ENCODE measurements at places on chromosomes 7 and 10.
A peak's percentile ranks its signal among the peaks of the same experiment; 100 is the strongest.

- no peak for DNase-seq
Observed at GRCh38 chr10:78320506-78320905, 286.8 kb downstream of the RPS24 start.

DNA sequence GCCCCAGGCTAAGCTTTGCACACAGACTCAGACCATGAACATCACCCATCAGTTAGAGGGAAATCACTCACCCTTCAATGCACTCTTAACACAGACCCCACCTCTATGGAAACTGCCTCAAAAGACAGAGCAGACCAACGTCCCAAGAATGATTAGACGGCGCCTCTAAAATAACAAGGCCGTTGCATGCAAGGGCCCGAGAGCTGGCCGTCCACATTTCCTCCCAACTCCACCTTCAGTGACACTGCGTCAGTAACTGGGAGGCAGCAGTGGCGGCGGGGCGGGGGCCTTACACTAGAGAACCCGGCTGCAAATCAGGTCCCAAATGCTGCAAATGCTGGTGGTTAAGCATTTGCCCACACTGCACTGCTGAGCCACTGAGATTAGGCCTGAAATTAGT is 115.0 kb downstream of the PTPRN2 start:
- no peak for DNase-seq

GRCh38 chr7:22393913-22394729 is 37.2 kb upstream of the RAPGEF5 start:
- no peak for DNase-seq

DNA sequence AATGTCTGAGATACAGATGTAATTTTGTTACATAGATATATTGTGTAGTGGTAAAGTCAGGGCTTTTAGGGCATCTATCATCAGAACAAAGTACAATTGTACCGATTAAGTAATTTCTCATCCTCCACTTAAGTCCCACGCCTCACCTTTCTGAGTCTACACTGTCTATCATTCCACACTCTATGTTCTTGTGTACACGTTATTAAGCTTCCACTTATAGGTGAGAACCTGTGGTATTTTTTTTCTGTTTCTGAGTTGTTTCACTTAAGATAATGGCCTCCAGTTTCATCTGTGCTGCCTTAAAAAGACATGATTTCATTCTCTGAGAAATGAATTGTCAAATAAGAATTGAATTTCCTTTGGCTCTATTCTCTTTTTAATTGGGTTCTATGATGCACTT is 15.5 kb upstream of the OSBPL3 start:
- DNase-seq, result no peak

DNA sequence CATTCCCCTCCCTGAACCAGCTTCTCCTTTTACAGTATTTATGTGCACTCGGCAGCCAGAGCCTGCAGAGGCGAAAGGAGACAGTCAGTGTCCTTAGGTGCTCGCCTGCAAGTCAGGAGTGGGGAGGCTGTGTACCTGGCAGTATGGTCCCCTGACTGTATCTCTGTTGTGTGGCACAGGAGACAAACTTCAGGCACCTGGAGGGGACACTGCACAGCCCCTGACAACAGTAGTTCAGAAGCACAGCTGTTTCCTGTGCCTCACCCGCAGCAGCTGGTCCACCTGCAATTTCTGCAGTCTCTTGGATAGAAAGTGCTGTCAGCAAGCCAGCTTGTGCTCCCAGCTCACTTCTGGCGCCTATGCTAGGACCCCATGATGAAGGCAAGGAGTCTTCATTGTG is 73.4 kb upstream of the LAMB4 start:
- no peak for DNase-seq

- no peak for DNase-seq
Observed at GRCh38 chr7:103636153-103636552, 190.1 kb upstream of the SLC26A5 start.

- DNase-seq, result no peak
Observed at GRCh38 chr10:4249841-4250586, 465.0 kb upstream of the KLF6 start.

DNA sequence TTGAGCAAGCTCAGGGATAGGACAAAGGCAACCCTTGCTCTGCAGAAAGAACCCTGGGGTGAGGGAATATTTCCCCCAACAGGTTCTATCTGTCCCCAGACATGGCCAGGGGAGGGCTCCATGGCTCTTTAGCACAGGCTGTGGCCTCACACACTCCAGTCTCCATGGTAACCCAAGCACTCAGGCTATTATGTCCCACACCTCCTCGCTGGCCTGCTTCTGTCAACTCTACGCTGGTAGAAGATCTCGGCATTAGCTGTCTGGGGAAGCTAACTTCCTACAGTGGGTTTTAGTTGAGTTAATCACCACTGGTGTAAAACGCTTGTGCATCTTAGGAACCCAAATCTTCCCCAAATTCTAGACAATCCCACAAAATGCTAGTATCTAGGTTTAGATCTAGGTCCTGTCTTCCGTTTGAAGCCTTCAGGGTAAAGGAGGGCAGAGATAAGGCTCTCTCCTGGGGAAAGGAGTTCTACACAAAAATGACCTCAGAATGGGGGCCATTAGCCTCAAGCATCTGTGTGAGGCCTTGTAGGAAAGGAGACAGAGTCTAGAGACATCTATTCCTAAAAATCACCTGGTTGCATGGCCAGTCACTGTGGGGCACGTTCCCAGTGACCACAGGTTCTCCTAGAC is 36.7 kb upstream of the SLIT1 start:
- DNase-seq, result no peak

DNA sequence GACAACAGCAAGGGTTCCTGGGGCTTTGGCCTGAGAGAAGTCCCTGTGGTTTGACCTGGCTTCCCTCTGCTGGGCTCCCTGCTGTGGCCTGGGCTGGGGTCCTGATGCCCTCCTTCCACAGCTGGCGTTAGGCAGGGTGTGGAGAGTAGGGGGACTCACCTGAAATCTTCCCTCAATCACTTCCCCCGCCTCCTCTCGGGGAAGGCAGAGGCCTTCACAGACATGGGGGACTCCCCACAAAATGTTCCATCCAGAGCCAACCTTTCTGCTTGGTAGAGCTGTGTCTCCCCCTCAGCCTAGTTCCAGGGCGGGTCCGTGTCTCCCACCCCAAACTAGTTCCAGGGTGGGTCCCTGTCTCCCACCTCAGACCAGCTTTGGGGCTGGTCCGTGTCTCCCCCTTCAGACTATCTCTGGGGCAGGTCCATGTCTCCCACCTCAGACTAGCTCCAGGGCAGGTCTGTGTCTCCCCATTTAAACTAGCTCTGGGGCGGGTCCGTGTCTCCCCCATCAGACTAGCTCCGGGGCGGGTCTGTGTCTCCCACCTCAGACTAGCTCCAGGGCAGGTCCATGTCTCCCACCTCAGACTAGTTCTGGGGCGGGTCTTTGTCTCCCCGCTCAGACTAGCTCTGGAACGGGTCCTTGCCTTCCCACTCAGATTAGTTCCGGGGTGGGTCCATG is 2.2 kb downstream of the PVRIG start:
- peak; percentile 26 for DNase-seq

GRCh38 chr10:88892222-88892967 is 12.3 kb downstream of the STAMBPL1 start:
- no peak for DNase-seq

GRCh38 chr7:3370068-3370830 is 69.2 kb downstream of the SDK1 start:
- no peak for DNase-seq

DNA sequence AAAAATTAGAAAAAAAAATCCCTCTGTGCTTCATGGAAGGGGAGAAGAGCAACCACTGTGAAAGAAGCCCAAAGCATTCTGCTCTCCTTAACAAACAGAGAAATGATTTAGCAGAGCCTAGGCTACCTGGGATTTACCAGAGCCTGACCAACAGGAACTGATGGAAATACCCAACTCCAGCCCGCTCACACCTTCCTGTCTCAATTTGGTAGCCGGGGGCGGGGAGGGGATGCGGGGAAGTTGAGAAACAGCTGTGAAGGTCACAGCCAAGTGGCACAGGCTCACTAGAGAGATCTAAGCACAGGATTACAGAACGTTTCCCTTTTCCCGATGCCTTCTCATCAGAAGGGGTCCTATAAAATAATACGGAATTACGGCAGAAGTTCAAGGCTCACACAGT is 17.6 kb downstream of the RSU1 start:
- DNase-seq, result peak; percentile 30

- DNase-seq, result no peak
Observed at GRCh38 chr7:140537750-140538482, 58.6 kb upstream of the MKRN1 start.

DNA sequence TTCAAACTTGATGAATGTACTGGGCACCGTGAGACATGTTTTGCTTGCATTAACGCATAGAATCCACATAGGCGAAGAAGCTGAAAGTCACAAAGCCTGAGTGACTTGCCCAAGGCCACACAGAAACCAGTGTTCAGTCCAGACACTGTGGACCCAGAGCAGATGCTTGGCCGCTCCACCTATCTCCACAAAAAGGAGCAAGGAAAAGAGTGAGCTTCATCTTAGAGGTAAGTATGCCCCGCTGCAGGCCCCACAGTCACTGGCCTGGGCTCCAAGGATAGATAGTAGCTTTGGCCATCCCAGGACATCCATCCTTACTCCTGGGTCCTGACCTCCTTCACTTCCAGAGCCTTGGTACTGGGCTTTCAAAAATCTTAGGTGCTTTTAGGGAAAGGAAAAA is 60.1 kb upstream of the SAMD8 start:
- DNase-seq, result no peak

GRCh38 chr7:93958216-93958615 is 36.7 kb downstream of the GNG11 start:
- no peak for DNase-seq

DNA sequence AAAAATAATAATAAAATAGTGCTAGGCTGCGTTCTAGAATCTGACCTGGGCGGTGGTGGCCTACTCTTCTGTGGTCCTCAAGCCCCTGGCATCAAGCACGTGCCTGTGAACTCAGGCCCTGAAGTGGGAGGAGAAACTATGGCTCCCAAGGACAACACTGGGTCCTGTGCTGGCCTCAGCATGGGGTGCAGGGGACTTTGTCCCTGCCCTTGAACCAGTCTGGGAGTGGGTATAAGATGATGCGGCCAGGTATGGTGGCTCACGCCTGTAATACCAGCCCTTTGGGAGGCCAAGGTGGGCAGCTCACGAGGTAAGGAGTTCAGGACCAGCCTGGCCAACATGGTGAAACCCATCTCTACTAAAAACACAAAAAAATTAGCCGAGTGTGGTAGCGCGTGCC is 5.5 kb downstream of the ZP3 start:
- no peak for DNase-seq
